ENCODE measurements at places on chromosomes 1 and 21. TPM values are rescaled to one million over a fixed set of nuclear protein-coding genes. Genes with fewer than 3 reads are reported as not detected.

GRCh38 chr1:205358579-205358978, 1.9 kb upstream of the KLHDC8A start:
- H3K27ac ChIP-seq: no peak overlapping the region
- peaks cover 59% of the 10 kb centered on the region for H3K27me3 ChIP-seq
- no peak for DNase-seq

DNA sequence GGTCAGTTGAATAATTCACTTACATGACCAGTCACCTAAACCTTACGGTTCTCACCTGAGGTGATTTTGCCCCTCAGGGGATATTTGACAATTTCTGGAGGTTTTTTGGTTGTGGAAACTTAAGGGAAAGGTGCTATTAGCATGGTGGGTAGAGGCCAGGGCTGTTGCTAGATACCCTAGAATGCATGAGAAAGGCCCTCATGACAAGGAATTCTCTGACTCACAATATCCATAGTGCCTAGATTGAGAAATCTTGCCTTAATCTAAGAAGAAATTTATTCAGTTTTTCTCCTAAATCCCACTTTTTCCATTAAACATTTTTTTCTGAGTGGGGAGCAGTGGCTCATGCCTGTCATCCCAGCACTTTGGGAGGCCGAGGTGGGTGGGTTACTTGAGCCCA, 119.7 kb downstream of the TGFB2 start:
- H3K36me3 ChIP-seq: no peaks in the 10 kb centered on the region
- H3K4me3 ChIP-seq: no peak overlapping the region
- H3K27ac ChIP-seq: no peak overlapping the region

DNA sequence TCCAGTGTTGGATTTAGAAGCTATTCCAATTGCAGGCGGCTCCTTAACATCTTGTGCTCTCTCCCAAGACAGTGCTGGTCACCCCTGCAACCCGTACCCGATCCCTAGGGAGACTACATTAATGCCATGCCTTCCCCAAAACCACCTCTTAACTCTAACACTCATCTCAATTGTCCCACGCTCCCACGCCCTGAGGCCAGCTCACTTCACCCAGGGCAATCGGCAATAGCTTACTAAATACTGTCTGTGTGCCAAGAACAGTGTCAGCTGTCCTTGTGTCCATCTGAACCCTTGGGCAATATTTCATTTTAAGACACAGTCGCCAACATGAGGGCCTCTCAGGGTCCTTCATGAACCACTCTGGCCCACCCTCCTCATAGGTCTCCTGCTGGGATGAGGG, 13.9 kb downstream of the C1orf198 start:
- no peak overlapping the region for H3K27ac ChIP-seq
- H3K27me3 ChIP-seq: no peaks in the 10 kb centered on the region
- DNase-seq: no peak
- no peaks in the 10 kb centered on the region for H3K36me3 ChIP-seq
- peaks cover 4% of the 10 kb centered on the region for H3K4me1 ChIP-seq

- H3K27me3 ChIP-seq: no peaks in the 10 kb centered on the region
- peak overlapping the region; percentile 93 for H3K27ac ChIP-seq
- peak overlapping the region; percentile 78 for H3K4me3 ChIP-seq
- DNase-seq: no peak
- peaks cover 34% of the 10 kb centered on the region for H3K36me3 ChIP-seq
These were observed 47.9 kb upstream of the NBL1 start for GRCh38 chr1:19596065-19596713.

DNA sequence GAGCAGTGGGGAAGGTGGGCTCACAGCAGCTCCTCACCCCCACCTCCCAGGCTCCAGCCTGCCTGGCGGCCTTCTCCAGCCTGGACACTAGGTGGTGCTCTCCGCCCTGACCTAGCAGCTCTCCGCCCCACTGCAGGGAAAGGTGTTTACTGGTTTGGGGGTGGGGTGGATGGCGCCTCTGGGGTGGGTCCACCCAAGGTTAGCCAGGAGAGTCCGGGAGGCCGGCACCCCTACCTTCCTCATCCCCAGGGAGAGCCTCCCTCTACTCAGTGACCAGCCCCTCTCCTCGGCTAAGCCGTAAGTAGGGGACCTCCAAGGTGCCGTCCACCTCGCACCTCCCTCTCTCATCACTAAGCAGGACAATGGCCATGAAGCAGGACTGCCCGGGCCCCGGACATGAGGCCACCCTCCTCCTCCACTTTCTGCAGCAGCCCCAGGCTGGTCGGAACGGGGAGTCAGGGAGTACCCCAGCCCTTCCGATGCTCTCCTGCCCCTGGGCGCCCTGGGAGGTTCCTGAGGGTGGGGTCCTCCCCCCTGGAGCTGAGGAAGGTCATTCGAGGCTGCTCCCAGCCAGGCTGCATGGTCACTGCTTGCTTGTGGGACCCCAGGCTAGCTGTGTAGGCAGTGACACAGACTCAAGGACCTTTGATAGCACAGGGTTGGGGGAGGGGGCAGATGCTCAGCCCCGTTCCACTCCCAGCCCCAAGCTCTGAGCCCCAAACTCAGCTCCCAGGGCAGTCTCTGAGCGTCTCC, 101.4 kb upstream of the VAMP3 start:
- no peaks in the 10 kb centered on the region for H3K4me1 ChIP-seq
- no peaks in the 10 kb centered on the region for H3K36me3 ChIP-seq
- no peak overlapping the region for H3K27ac ChIP-seq
- H3K27me3 ChIP-seq: peaks cover 11% of the 10 kb centered on the region

DNA sequence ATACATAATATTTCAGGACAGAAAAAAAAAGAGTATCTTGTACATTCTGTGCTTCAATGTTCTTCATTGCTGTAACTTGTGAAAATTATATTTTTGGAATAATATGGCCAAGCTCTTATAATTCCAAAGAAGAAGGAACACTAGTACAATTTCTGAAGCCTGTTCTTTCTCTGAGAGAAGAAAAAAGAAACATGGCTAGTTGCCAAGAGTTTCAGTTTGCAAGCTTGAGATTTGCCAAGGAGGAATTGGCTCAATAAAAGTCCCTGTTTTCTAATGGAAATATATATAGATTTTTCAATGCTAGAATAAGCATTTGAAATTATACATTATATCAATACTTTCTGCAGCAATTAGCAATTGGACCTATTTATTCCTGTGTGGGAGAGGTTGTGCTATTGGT, 285.2 kb upstream of the NEGR1 start:
- no peak overlapping the region for H3K27ac ChIP-seq
- H3K4me3 ChIP-seq: no peak overlapping the region
- H3K27me3 ChIP-seq: no peaks in the 10 kb centered on the region
- DNase-seq: no peak

GRCh38 chr1:228734881-228735801, at the start of gene RHOU:
Gene RHOU (plus strand): TSS chr1:228735479. CDS start chr1:228735743, 264 bp downstream.
- H3K27ac ChIP-seq: no peak within 1 kb of the TSS
- peaks cover 26% of the 10 kb centered on the region for H3K27me3 ChIP-seq
- no peaks in the 10 kb centered on the region for H3K36me3 ChIP-seq
- H3K4me1 ChIP-seq: no peaks in the 10 kb centered on the region
- H3K4me3 ChIP-seq: no peak within 1 kb of the TSS

GRCh38 chr1:89897347-89898133, 76.7 kb downstream of the LRRC8D start:
- DNase-seq: no peak
- H3K4me1 ChIP-seq: peaks cover 94% of the 10 kb centered on the region
- peaks cover 19% of the 10 kb centered on the region for H3K36me3 ChIP-seq
- H3K27ac ChIP-seq: peak overlapping the region; percentile 99

DNA sequence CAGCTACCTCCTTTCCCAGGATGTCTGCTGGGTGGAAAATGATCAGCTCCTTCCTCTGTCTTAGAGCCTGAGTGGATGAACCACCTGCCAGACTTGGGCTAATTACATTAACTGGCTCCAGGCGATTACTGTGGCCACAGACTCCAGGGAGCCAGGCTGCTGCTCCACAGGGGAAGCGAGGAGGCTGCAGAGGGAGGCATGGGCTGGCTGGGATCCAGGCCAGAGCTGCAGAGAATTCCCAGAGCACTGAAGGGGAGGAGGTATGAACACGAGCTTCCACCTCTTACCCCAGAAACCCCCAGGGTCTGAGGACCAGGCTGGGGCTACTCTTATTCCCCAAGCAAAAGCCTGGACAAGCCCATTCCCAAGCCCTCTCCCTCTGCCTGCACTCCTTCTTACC, 136.0 kb upstream of the KLHDC7A start:
- H3K36me3 ChIP-seq: no peaks in the 10 kb centered on the region
- no peaks in the 10 kb centered on the region for H3K4me1 ChIP-seq
- no peak overlapping the region for H3K4me3 ChIP-seq
- DNase-seq: no peak
- peaks cover 12% of the 10 kb centered on the region for H3K27me3 ChIP-seq

DNA sequence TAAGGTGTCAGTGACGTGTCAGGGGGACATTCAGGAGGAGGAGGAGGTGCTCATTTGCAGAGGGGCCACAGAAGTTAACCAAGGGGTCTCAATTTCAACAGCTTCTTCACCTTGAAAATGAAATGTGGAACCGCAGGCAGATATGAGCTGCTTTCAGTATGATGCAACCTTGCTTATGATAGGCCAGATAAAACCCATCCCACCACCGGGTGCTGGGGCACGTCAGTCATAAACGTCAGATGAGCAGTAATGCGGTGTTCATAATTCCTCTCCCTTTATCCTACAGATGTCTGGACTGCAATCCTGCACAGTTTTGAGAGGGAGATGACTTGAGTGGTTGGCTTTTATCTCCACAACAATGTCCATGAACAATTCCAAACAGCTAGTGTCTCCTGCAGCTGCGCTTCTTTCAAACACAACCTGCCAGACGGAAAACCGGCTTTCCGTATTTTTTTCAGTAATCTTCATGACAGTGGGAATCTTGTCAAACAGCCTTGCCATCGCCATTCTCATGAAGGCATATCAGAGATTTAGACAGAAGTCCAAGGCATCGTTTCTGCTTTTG, 1.7 kb downstream of the PTGFR start:
- H3K27ac ChIP-seq: no peak overlapping the region
- no peak for DNase-seq
- no peaks in the 10 kb centered on the region for H3K4me1 ChIP-seq
- H3K4me3 ChIP-seq: no peak overlapping the region
- H3K27me3 ChIP-seq: no peaks in the 10 kb centered on the region

GRCh38 chr1:12163210-12163609, 3.6 kb upstream of the TNFRSF1B start:
- peaks cover 30% of the 10 kb centered on the region for H3K4me1 ChIP-seq
- no peak overlapping the region for H3K4me3 ChIP-seq
- H3K27me3 ChIP-seq: no peaks in the 10 kb centered on the region
- no peak for DNase-seq

GRCh38 chr1:218772575-218772974, 401.1 kb upstream of the LYPLAL1 start:
- H3K4me3 ChIP-seq: no peak overlapping the region
- H3K36me3 ChIP-seq: no peaks in the 10 kb centered on the region
- DNase-seq: no peak
- H3K4me1 ChIP-seq: no peaks in the 10 kb centered on the region
- H3K27ac ChIP-seq: no peak overlapping the region
- no peaks in the 10 kb centered on the region for H3K27me3 ChIP-seq

GRCh38 chr1:154791292-154792166, 78.6 kb downstream of the KCNN3 start:
- no peak overlapping the region for H3K4me3 ChIP-seq
- H3K36me3 ChIP-seq: no peaks in the 10 kb centered on the region
- peaks cover 33% of the 10 kb centered on the region for H3K27me3 ChIP-seq
- no peak overlapping the region for H3K27ac ChIP-seq
- DNase-seq: peak; percentile 31

GRCh38 chr21:33560965-33561364, 18.1 kb downstream of the SON start:
- no peak for DNase-seq
- H3K4me3 ChIP-seq: no peak overlapping the region
- no peak overlapping the region for H3K27ac ChIP-seq
- no peaks in the 10 kb centered on the region for H3K27me3 ChIP-seq
- H3K36me3 ChIP-seq: peaks cover 97% of the 10 kb centered on the region

GRCh38 chr1:59076612-59077011, 220.3 kb upstream of the FGGY start:
- H3K4me3 ChIP-seq: no peak overlapping the region
- H3K27me3 ChIP-seq: no peaks in the 10 kb centered on the region
- no peak overlapping the region for H3K27ac ChIP-seq
- H3K4me1 ChIP-seq: peaks cover 23% of the 10 kb centered on the region
- no peaks in the 10 kb centered on the region for H3K36me3 ChIP-seq
- DNase-seq: no peak

GRCh38 chr1:178706432-178706831, 18.6 kb upstream of the RALGPS2 start:
- no peak overlapping the region for H3K4me3 ChIP-seq
- H3K27ac ChIP-seq: no peak overlapping the region
- no peaks in the 10 kb centered on the region for H3K27me3 ChIP-seq
- no peaks in the 10 kb centered on the region for H3K36me3 ChIP-seq

GRCh38 chr1:208235982-208236761, 8.0 kb downstream of the PLXNA2 start:
- peak; percentile 73 for DNase-seq
- peak overlapping the region; percentile 66 for H3K27ac ChIP-seq
- H3K4me3 ChIP-seq: no peak overlapping the region
- H3K36me3 ChIP-seq: no peaks in the 10 kb centered on the region
- H3K27me3 ChIP-seq: no peaks in the 10 kb centered on the region
- peaks cover 34% of the 10 kb centered on the region for H3K4me1 ChIP-seq

DNA sequence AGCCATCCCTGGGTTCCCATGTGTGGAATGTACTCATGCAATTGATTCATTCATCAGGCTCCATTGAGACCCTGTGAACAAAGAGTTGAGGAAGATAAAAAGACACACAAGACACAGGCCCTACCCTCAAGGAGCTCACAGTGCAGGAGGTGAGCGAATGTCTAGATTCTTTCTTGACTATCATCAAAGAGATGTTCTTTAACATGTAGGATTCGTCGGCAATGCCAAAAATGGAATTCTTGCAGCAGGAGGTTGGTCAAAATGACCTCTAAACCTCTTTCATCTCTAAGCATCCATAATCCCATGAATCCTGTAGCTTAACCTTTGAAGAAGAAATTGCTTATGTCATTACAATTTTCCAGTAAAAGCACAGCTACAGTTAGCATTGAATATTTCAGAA, 27.9 kb upstream of the TTF2 start:
- no peaks in the 10 kb centered on the region for H3K27me3 ChIP-seq
- no peaks in the 10 kb centered on the region for H3K4me1 ChIP-seq
- DNase-seq: no peak
- no peak overlapping the region for H3K27ac ChIP-seq

ATF3 gene
- total RNA-seq: 21.8 TPM

CTSK gene
- total RNA-seq: 1.0 TPM

PAX7 gene
- not detected for total RNA-seq

KIF21B gene
- total RNA-seq: 13.4 TPM

MAEL gene
- 0.74 TPM for total RNA-seq

NBPF6 gene
- 6.1 TPM for total RNA-seq

KCNK1 gene
- total RNA-seq: 9.8 TPM

OR2T29 gene
- total RNA-seq: not detected

NHLH1 gene
- total RNA-seq: 0.78 TPM

RCSD1 gene
- total RNA-seq: 41.5 TPM

IFFO2 gene
- 0.67 TPM for total RNA-seq
